Stimulated activated CD4-positive, alpha-beta T cell treated with anti-CD3 and anti-CD28 coated beads, Interleukin-15, amount 100 ng/mL, for 1 hour (primary cell): ENCODE measurements at places on chromosomes 6 and 20.

DNA sequence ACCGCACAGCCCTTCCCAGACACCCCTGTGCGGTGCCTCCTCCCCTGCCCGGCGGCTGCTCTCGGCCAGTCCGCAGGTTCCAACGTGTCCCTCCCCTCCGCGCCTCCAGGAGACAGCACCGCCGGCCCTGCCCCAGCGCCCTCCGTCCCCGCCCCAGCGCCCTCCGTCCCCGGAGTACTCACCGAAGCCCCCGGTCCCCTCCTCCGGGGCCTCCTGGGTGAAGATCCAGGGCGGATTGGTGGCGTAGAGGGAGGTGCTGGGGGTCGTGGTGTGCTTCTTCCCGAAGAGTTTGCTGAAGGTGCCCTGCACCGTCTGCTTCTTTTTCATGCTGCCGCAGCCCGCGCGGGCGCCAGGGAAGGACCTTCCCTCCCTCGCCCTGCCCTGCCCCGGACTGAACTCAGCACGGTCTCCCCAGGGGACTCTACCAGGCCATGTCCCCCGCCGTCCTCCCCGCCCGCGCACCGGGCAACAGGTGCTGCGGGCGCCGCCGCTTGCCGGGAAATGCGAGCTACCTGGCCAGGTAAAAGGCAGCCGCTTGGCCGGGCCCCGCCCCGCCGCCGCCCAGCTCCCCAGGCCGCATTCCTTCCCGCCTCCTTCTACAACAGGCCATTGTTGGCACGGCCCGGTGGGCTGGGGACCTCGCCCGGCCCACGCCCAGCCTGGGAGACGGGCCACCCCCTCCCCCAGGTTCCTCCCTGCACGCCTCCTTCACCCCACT lies at the start of gene C6orf132:
TSS of gene C6orf132 (minus strand) at position 503 of the 718 bp plus-strand sequence. CDS start at position 327, 176 bp downstream.
- DNase-seq, result no peak

- no peak for DNase-seq
These were observed 39.1 kb upstream of the ME1 start for GRCh38 chr6:83470001-83470400.

DNA sequence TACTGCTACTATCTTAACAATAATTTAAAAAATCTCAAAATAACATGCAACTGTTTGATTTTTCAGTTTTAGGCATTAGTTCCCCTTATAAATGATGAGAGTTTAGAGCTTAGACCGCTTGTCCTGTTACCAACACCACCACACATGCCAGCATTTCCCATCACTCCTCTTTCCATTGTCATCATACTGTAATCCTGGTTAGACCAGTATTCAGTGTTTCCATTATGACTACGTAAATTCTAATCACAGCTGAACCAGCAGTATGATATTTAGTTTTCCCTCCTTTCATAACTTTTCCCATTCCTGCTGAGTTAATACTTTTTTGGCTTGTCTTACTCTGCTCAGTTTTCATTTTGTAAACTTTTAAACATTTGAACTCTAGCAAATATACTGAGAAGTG lies 12.2 kb upstream of the TBC1D20 start:
- DNase-seq, result no peak

DNA sequence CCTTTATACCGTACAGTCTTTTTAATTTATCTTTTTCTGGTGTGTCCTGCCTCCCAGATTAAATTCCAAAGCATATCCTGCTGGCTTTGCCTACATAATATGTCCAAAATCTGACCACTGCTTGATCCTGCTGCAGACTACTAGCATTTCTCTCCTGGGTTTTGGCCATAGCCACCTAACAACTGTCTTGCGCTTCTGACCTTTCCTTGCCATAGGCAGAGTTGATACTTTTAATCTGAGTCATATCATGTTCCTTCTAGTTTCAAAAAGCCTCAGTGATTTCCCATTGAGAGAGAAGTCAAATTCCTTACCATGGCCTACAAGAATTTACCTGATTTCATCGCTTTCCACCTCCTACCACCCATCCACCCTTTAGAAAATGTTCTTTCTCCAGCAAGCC lies 104.8 kb downstream of the BCKDHB start:
- no peak for DNase-seq

DNA sequence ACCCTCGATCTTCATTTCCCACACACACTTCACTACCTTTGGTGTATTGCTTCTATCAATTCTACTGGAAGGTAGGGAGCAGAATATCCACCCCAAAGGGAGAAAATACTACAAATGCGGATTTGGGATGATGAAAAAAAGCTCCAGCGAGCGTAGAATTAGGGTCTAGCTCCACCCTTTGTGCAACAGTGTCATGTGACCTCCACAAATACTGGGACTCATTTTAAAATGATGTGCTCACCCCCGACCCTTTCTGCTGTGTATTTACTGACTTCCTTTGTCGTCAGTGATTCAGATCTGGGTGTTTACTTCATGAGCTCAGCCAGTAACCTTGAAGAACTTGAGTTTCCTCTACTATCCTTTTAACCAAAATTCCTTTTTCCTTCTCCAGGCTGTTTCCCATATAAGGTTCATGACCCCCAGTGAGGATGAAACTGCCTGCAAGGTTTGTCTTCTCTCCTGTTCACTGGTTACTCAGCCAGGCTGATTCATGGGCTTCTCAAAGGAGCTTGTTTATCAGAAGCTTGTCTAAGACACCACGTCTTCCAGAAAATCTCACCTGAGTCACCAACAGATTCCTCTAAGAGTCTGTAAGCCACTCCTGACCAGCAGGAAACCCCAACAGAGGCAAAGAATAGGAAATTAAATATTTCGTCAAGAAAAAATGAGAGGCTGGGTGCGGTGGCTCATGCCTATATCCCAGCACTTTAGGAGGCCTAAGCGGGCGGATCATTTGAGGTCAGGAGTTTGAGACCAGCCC lies 39.6 kb upstream of the PAX1 start:
- no peak for DNase-seq

DNA sequence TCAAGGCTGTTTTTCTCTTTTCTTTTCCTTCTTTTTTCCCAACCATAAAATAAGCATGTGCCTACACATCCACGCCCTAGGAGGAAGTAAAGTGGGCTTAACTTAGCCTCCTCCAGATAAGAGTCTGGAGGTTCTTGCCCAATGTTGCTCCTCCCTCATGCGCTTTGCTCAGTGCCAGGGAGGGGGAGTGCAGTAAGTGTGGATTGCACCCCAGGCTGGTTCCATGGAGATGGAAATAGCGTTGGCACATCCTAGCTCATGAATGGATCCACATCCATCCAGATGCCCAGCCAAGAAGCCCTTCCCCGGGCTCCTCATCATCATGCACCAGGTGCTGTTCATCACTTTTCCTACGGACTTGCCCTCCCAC lies 58.2 kb downstream of the NEDD9 start:
- DNase-seq, result no peak

- no peak for DNase-seq
These were observed 27.3 kb downstream of the RAMACL start for GRCh38 chr6:166559211-166559610.

GRCh38 chr6:123044341-123044860 lies 48.4 kb downstream of the CLVS2 start:
- no peak for DNase-seq

- DNase-seq, result no peak
These were observed 69.2 kb upstream of the TBC1D7 start for GRCh38 chr6:13397359-13398068.

DNA sequence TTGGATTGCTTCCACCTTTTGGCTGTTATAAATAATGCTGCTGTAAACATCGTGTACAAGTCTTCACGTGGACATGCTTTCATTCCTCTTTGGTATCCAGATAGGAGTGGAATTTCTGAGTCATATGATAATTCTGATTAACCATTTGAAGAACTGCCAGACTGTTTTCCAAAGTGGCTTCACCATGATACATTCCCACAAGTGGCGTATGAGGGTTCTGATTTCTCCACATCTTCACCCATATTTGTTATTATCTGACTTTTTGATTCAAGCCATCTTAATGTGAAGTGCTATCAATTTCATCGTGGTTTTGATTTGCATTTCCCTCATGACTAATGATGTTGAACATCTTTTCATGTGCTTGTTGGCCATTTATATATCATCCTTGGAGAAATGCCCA lies 2.9 kb upstream of the SNRPB start:
- no peak for DNase-seq

DNA sequence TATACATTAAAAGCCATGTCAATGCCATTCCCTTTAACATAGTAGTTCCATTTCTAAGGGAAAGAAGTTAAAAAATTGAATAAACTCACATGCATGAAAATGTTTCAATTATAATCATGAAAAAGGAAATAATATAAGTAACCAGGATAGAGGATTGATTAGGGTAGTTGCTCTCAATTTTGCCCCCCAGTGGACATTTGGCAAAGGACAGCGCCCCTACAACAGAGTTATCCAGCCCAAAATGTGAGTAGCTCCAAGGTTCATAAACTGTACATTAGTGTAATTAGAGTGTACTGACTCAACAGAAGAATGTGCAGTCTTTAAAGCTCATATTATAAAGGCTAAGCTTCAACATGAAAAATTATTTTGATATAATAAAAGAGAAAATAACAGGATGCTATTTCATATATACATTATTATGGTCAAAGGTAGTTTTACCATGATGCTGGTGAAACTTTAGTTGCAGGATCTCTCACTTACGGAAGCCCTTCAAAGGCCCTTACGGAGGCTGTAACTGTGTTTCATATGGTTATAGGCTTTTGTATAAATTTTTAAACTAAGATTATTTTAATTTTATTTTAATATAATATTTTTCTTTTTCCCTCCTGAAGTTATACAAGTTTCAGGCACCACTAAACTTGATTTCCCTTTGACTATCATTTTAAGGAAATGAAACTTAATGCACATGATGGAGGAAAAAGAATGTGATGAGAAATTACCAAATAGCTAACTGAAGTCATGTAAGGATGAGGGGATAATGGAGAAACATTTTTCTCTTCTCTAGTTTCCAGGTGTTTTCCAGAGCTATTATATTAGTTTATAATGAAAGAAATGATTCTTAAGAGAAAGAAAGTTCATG lies 403.6 kb downstream of the PLCB1 start:
- no peak for DNase-seq

DNA sequence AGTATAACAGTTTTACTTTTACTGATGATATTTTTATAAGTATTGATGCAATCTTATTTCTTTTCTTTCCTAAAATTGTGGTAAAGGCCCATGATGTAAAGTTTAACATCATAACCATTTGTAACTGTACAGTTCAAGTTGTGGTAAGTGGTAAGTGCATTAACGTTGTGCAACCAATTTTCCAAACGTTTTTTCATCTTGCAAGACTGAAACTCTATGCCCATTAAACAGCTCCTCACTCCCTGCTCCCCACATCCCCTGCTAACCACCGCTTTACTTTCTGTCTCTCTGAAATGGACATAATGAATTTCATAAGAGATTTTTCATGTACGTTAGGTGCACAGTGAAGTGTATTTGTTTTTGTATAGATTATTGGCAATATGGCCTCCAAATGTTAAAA lies 106.0 kb downstream of the PACRG start:
- no peak for DNase-seq

- no peak for DNase-seq
These were observed 9.0 kb downstream of the NKAIN2 start for GRCh38 chr6:123812621-123813020.

- DNase-seq, result no peak
These were observed 310.6 kb upstream of the MANEA start for GRCh38 chr6:95266537-95267258.

DNA sequence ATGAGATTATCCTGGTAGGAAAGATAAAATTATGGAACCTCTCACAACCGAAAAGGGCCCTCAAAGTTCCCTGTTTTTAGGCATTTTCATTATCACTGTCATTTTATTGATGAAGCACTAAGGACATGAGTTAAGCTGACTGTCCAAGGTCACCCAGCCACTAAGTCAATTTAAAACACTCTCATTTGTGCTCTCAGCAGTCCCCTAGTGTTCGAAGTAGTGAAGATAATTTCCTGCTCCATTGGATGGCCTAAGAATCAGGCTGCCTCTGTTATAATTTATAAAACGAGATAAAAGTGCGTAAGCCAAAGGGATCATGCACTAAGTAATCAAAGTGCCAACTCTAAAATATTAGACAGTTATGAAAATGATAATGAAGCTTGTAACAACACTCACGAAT lies 169.1 kb downstream of the KIF16B start:
- DNase-seq, result no peak

GRCh38 chr20:63370618-63371187 lies 9.6 kb upstream of the CHRNA4 start:
- no peak for DNase-seq

GRCh38 chr6:70353448-70353847 lies 50.6 kb upstream of the COL9A1 start:
- DNase-seq, result no peak

GRCh38 chr20:9837634-9838033 lies 1.2 kb downstream of the PAK5 start:
- DNase-seq, result no peak

DNA sequence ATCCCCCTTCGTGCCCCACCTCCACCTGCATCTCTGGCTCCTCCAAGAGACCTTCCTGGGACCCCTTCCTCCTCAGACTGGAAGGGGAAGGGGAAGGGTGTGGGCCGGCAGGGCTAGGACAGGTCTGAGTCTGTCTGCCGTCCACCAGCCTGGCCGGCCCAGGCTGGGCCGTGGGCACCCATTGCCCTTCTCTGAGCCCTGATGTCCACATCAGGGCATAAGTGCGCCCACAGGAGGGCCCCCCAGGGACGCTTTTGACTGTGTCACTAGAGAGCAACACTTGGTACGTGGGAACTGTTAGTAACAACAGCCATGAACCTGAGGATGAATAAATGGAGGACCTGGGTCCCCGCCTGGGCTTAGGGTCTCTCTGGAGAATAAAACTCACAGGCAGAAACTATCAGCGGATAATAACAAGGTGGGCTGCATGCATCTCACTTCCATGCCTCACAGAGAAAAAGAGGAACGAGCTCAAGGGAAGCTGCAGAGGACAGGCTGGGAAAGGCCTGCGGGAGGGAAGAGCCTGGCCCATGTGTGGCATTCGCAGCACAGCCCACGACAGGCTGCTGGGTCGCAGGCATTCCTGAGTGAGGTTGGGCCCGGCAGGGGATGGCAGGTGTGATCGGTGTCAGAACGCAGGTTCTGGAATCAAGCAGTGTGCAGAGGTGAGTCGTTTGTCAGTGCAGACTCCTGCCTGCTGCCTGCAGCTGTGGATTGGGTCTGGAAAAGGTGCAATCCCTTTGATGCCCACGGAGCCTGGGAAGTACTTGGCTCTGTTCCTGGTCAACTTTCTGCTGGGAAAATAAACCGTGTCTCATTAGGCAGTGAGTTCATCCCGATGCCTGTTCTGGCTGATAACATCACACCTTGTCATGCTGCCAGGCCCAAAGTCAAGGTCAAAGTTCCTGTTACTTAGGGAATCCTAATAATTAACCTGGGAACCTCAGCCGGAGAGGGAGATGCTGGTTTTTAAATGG lies 60.9 kb downstream of the BCAS4 start:
- no peak for DNase-seq

DNA sequence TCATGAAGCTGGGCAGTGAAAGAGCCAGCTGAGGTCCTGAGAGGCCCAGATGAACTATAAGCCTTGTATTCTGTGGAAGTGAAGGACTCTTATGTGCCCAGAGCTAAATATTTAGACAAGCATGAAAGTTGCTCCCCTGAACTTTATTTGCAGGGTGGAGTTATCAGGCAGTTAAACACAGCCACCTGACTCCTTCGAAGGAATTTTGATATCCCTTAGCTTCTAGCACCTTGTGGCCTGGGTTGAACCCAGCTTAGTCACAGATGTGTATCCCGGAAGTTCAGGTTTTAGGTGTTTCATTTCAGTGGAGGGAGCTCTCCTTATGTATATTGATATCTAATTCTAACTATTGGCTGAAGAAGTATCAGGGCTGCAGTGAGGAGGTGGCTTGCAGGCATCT lies 20.4 kb downstream of the NR2E1 start:
- no peak for DNase-seq

- no peak for DNase-seq
These were observed 17.8 kb upstream of the FKBP5 start for GRCh38 chr6:35706468-35706867.

GRCh38 chr6:138031417-138031816 lies 75.8 kb downstream of the PERP start:
- no peak for DNase-seq
